ENCODE measurements at places on chromosomes 1 and 21.
A peak's percentile ranks its signal among the peaks of the same experiment; 100 is the strongest.

- no peak for DNase-seq
These were observed 298.3 kb downstream of the GPATCH2 start for GRCh38 chr1:217332431-217333065.

- peak; percentile 23 for DNase-seq
These were observed 101.5 kb upstream of the RUNX3 start for GRCh38 chr1:25031601-25031965.

DNA sequence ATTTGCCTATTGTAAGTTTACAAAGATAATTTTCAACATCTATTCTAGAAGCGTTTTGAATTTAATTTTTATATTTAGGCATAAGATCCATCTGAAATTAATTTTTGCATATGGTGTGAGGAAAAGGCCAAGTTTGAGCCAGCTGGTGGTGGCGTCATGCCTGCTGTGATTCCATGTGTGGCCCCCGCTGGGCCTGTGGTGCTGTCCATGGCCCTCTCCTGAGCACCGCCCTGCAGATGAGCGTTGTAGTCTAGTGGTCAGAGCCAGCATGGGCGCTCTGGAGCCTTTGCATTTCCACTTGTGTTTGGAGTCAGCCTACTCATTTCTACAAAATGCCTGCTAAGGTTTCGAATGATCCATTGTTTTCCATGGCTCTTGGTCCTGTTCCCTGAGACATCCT lies 22.7 kb downstream of the PRSS38 start:
- DNase-seq, result no peak

DNA sequence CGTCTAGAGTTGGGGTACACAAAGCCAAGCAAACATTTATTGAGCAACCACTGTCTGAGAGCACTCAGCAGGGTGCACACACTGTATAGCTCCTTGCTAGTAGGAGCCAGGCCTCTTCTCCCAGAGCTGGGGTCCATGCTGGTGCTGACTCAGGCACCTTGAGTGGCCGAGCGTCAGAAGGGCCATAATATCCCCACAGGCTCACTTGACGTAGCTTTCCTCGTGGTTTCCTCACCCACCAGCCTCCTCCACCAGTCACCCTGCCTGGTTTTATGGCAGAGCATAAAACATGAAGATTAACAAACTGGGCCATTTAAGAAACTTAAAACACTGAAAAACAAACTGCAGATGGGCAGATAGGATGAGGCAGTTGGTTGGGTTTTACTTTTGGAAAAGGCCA lies 361.5 kb downstream of the HHAT start:
- no peak for DNase-seq

DNA sequence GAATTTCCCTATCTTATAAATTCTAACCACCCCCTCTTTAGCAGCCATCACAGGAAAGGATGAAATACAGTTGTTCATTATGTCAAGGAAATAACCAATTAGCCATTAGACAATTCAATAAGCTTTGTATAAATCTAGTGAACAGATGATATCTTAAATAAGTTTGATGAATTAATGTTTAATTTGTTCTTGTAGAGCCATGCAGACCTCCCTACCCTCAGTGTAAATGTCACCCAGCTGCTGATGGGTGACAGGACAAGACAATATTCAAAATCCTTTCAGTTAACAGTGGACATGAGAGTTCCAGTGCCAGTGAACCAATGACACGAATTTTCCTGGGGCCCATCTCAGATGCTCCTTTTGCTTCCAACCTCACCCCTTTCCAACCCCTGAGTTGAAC lies 395.9 kb downstream of the KCTD3 start:
- DNase-seq, result no peak

GRCh38 chr1:3504822-3505153 lies 50.3 kb downstream of the ARHGEF16 start:
- no peak for DNase-seq

DNA sequence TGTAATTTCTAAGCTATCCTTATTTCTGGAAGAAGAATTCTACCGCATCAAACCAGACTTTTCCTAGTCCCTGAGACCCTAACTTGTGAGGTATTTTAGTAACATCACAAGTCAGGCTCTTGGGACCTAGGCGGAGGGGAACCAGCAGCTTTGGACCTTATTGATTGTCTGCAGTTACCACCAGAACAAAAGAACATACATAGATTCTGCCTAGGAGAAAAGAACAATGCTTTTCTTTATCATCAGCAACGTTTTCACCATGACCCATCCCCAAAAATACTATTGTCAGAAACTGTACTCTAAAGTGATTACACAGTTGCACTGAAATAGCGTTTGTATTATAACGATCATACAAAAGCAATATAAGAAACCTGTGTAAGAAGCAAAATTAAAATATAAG lies 860.4 kb downstream of the USP25 start:
- DNase-seq, result no peak

DNA sequence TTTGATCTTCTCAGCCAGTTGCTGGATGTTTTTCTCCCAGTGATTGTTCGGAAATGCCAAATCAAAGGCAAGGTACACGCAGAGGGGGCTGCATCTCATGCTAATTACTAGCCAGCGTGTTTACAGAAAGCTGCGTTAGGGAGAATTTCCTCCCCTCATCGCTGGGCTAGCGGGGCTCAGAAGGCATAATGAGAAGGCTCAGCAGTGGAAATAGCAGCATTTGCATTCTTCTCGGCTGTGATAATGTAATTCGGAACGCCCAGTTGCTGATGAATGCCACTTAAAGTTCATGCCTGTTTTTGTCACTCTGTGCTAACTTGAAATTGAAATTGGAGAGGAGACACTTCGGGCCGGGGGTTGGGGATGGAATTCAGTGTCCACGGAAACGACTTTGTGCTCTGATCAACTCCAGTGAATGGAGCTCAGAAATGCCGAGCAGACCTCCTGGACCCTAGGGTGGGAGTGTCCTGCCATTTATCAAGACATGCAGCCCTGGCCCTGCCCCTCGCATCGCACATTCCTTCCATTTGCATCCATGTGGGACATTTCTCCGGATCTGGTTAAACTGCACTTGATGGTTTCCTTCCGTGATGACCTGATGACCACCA lies 313.4 kb upstream of the C1orf174 start:
- DNase-seq, result no peak

- no peak for DNase-seq
These were observed 9.3 kb upstream of the MAST2 start for GRCh38 chr1:45793942-45794604.

GRCh38 chr1:231312432-231312788 lies 25.2 kb downstream of the EXOC8 start:
- DNase-seq, result no peak

DNA sequence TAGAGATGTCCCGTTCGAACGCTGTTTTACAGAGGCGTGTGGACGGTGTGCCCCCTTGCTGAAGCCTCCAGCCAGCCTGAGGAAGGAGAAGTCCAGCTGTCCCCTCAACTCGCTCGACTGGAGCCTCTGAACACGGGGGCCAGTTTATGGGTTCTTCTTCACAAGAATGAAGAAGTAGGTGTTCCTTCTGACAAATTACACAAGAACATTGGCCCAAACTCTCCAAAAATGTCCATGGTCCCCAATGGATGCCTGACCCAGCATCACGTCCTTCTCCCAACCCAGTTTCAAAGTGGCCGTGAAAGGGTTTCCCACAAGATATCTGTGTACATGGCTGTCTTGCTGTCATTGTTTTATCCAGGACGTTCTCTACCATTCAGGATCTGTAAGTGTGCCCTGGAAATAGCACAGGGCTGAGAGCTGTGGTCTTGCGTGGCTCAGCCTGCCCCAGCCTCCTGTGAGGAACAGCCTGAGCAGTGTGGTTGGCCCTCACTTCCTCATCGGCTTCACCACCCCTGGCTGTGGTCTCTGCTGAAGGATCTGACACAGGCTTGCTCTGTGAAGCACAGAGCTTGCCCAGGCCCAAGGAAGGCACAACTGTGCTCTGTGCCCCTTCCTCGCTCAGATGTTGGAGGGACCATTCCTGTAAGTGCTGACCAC lies 1.0 kb upstream of the S100B start:
- no peak for DNase-seq

DNA sequence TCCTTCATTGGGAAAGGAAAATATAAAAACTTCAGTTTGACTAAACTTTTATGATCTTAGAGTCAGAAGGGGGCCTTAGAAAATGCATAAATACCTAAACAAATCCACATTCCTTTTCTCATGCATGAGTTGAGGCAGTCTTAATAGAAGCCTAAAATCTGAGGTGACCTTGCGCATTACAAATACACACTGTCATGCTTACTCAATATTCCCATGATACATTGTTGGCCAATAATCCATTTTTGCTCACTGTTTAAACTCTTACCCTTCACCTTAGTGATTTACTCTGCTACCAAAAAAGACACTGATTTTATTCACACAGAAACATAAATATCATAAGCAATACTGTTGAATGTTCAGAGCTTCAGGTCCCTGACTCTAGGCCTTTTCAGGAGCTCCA lies 19.1 kb upstream of the TMCO1 start:
- DNase-seq, result no peak

- DNase-seq, result no peak
These were observed 1017.0 kb upstream of the TMPRSS15 start for GRCh38 chr21:19420565-19420964.

GRCh38 chr1:79052829-79053449 lies 46.4 kb upstream of the ADGRL4 start:
- DNase-seq, result no peak

- DNase-seq, result no peak
These were observed 26.3 kb upstream of the ATF3 start for GRCh38 chr1:212582291-212582690.

GRCh38 chr1:112423207-112423606 lies 27.2 kb downstream of the CTTNBP2NL start:
- DNase-seq, result no peak

DNA sequence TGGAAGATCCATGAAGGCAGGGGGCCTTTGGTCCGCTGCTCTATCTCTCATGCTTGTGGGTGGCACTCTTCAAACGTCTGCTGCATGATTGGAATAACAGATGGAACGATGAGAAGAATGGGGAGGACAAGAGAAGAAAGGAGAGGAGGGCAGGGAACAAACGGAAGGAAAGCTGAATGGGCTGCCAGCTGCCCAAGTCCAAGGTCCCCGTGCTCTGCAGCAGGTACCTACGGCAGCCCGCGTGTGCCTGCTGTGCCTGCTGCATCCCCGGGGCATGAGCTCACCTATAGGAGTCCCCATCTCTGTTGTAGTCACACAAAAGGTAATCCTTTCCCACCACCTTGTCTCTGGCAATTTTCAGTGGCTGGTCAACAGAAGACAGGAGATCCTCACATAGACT lies 73.1 kb downstream of the SLC66A1 start:
- no peak for DNase-seq

- peak; percentile 78 for DNase-seq
These were observed 22.6 kb upstream of the FAM89A start for GRCh38 chr1:231062500-231063270.

- DNase-seq, result peak; percentile 41
These were observed 2.3 kb downstream of the RCC2 start for GRCh38 chr1:17437260-17437579.

DNA sequence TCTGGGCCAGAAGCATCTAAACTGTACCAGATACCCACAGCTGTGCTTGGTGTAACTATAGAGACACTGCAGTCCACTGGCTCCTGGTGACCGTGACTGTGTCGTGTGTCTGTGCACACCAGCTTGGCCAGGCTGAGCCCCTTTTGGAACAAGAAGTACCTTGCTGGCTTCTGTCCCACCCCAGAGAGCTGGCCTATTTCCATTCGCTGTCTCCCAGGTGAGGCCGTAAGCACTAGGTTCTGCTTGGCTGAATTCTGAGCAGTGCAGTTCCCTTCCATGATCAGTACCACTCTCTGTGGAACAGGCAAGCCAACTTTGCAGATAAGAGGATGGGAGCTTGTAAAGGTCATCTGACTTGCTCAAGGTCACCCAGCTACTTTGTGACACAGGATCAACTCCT lies 119.9 kb upstream of the DNAH14 start:
- DNase-seq, result no peak

- no peak for DNase-seq
These were observed 5.1 kb downstream of the PEF1 start for GRCh38 chr1:31639543-31639942.

DNA sequence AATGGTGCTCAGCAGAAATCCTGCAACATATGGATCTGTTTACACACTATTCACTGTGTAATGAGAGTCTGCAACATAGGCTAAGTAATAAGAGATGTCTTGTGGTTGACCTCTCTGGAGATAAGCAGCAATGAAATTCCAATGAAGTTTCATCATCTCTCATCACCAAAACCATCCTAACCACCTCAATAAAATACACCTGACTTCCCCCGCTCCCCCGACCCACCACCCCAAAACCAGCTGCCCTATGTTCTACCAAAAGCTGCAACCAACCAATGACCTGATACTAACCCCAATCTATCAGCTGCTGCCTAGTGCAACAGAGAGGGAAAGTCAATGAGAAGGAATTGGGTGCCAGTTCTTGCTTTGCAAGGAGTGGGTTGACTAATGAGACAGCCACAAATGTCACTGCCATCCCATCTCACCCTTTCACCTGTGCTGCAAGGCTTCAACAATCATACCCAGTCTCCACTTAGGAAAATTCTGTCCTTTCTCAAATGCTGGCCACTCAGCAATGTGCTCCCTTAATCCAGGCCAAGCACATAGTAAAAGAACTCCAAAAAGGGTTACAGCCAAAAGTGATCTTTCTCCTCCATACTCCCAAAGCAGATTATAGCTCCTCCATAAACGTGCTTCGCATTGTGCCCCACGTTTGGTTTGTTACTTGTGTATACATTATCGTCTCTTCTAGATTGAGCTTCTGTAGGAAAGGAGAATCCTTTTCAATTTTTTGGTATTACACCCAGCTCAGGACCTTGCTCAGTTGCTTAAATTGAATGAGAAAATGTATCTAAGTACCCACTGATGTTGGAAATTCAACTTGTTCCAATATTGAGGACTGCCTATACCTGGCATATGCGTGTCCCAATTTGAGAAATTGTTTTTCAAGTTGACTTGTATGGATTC lies 29.0 kb downstream of the MRPL39 start:
- no peak for DNase-seq

DNA sequence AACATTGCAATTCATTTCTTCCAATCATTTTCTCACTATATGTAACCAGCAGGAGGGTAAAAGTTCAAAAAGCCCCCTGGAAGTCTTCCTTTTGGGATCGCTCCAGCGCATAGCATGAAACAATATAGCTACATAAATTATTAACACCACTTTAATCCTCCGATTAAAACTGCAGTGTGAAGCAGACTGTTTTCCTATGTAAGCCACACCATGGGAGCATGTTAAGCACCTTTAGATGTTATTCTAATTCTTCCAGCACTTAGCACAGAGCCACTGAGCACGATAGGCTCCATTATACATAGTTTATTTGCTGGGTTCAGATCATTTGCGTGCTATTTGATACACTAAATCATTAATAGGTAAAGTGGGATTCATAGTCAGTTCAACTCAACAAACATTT lies 18.4 kb upstream of the GADD45A start:
- DNase-seq, result no peak

GRCh38 chr1:53182716-53183094 lies 13.9 kb upstream of the CPT2 start:
- DNase-seq, result no peak

Measured in astrocyte of the spinal cord (primary cell).